Colonic mucosa (tissue), 4 donors: ENCODE measurements at places on chromosomes 2 and 18. TPM values are rescaled to one million over a fixed set of nuclear protein-coding genes. Genes with fewer than 3 reads are reported as not detected.

GRCh38 chr2:20108655-20109396 is 57.4 kb upstream of the LAPTM4A start:
- no peaks in the 10 kb centered on the region for H3K36me3 ChIP-seq
- H3K4me1 ChIP-seq = peaks cover 4% of the 10 kb centered on the region
- H3K4me3 ChIP-seq = no peak overlapping the region
- no peaks in the 10 kb centered on the region for H3K27me3 ChIP-seq

- H3K27me3 ChIP-seq = no peaks in the 10 kb centered on the region
- no peak overlapping the region for H3K4me3 ChIP-seq
- H3K36me3 ChIP-seq = no peaks in the 10 kb centered on the region
- no peak overlapping the region for H3K27ac ChIP-seq
- DNase-seq = no peak
These were observed 2.9 kb downstream of the DUSP11 start for GRCh38 chr2:73776869-73777519.

DNA sequence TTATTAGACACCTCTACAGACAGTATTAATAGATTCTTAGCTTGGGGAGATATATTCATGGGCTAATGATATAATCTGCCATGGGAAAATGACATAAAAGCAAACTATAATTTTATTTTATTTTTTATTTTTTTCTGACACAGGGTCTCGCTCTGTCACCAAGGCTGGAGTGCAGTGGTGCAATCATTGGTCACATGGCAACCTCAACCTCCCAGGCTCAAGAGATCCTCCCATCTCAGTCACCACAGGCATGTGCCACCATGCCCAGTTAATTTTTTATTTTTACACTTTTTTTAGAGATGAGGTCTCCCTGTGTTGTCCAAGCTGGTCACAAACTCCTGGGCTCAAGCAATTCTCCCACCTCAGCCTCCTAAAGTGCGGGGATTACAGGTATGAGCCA is 39.3 kb downstream of the RTN4 start:
- no peak overlapping the region for H3K4me3 ChIP-seq
- H3K27ac ChIP-seq = peak overlapping the region; percentile 71

DNA sequence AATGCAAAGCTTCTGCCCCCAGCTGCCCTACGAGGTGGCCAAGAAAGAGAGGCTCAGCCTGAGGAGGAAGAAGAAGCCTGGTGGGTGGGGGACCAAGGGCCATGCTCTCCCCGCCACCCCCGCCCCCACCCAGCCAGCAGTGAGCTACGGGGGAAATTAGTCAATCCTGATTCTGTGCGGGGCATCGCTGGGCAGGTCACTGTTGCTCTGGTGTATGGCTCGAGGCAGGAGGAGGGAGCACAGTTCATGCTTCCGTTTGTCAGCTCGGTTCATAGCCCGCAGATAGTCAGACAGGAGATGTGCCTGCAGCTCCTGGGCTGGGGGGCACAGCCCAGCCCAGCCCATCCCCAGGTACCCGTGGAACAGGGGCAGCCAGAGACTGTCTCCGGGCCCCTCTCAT is 17.1 kb downstream of the RAMP1 start:
- H3K4me1 ChIP-seq = no peaks in the 10 kb centered on the region
- H3K36me3 ChIP-seq = no peaks in the 10 kb centered on the region
- no peak overlapping the region for H3K27ac ChIP-seq
- no peak overlapping the region for H3K4me3 ChIP-seq

GRCh38 chr2:52386433-52387030 is 1354.6 kb upstream of the NRXN1 start:
- H3K4me1 ChIP-seq = no peaks in the 10 kb centered on the region
- no peaks in the 10 kb centered on the region for H3K27me3 ChIP-seq
- no peak for DNase-seq

- H3K4me1 ChIP-seq = no peaks in the 10 kb centered on the region
- H3K36me3 ChIP-seq = no peaks in the 10 kb centered on the region
- no peak overlapping the region for H3K27ac ChIP-seq
- no peaks in the 10 kb centered on the region for H3K27me3 ChIP-seq
- no peak overlapping the region for H3K4me3 ChIP-seq
- DNase-seq = no peak
These were observed 75.8 kb downstream of the KIDINS220 start for GRCh38 chr2:8761529-8762164.

DNA sequence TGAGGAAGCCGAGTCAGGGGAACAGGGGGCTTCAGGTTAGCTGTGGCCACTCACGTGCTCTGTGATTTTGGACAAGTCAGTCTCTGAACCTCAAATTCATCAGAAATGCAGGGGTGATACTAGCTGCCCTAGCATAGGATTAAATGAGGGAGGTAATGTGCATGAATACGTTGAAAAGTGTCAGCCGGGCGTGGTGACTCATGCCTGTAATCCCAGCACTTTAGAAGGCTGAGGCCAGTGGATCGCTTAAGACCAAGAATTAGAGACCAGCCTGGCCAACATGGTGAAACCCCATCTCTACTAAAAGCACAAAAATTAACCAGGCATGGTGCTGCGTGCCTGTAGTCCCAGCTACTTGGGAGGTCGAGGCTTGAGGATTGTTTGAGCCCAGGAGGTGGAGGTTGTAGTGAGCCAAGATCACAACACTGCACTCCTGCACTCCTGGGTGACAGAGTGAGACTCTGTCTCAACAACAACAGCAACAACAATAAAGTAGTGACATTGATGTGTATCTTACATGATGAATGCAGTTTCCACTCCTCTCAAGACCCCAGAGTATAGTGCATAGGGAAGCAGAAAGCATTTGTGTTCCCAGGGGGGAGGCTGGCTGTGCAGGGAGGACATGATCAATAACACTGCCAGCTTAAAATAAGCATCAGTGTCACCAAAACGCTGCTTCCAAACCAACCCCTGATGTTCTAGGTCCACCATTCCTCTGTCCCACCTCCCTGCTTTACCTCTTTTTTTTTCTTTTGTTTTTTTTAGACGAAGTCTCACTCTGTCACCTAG is 68.8 kb downstream of the HNRNPLL start:
- DNase-seq = no peak
- no peaks in the 10 kb centered on the region for H3K27me3 ChIP-seq
- no peak overlapping the region for H3K4me3 ChIP-seq
- H3K27ac ChIP-seq = no peak overlapping the region
- H3K4me1 ChIP-seq = no peaks in the 10 kb centered on the region
- no peaks in the 10 kb centered on the region for H3K36me3 ChIP-seq

DNA sequence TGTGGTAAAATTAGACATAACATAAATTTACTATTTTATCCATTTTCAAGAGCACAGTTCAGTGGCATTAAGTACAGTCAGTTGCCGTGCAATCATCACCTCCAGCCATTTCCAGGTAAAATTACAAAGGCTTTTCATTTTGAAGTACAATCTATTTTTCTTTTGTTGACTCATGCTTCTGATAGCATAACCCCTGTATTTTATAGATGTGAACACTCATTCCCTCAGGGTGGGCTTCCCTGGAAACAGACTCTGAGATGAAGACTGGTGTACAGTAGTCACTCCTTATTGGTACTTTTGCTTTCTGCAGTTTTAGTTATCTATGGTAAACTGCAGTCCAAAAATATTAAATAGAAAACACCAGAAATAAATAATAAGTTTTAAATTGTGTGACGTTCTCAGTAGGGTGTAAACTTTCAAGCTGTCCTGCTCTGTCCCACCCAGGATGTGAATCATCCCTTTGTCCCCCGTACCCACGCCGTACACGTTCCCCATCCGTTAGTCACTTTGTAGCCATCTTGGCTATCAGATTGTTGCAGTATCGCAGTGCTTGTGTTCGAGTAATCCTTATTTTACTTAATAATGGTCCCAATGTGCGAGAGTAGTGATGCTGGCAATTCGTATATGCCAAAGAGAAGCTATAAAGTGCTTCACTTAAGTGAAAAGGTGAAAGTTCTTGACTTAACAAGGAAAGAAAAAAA is 41.1 kb upstream of the NAB1 start:
- H3K36me3 ChIP-seq = no peaks in the 10 kb centered on the region
- H3K27me3 ChIP-seq = no peaks in the 10 kb centered on the region
- H3K4me3 ChIP-seq = no peak overlapping the region
- H3K4me1 ChIP-seq = no peaks in the 10 kb centered on the region
- H3K27ac ChIP-seq = no peak overlapping the region
- DNase-seq = no peak

GRCh38 chr18:79508565-79509535 is 113.1 kb downstream of the NFATC1 start:
- no peaks in the 10 kb centered on the region for H3K36me3 ChIP-seq
- H3K27ac ChIP-seq = no peak overlapping the region
- H3K4me1 ChIP-seq = peaks cover 10% of the 10 kb centered on the region
- peaks cover 7% of the 10 kb centered on the region for H3K27me3 ChIP-seq

- H3K4me3 ChIP-seq = no peak overlapping the region
- DNase-seq = no peak
- H3K36me3 ChIP-seq = no peaks in the 10 kb centered on the region
- no peaks in the 10 kb centered on the region for H3K27me3 ChIP-seq
These were observed 50.8 kb downstream of the TRABD2A start for GRCh38 chr2:84830095-84830494.

- H3K27me3 ChIP-seq = no peaks in the 10 kb centered on the region
- no peak overlapping the region for H3K4me3 ChIP-seq
- no peaks in the 10 kb centered on the region for H3K36me3 ChIP-seq
These were observed 200.6 kb upstream of the NCKAP5 start for GRCh38 chr2:133768658-133769435.

DNA sequence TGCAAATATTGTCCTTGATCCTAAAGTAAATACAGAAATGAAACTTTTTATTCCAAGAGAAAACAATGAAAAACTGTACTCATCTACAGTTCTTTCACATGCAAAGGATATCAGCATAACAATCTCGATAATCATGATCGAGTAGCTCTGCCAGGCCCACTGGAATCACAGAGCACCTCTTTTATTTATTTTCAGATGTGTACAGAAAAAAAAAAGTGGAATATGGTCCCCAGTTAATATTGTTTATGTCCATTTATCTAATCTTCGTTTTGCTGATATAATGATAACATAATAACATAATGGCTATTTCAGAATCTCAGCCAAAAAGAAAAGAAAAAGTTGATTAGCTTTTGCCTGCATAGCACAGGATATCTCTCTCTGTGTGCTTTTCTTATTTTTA is 6.5 kb downstream of the ZNF385B start:
- H3K36me3 ChIP-seq = no peaks in the 10 kb centered on the region
- no peaks in the 10 kb centered on the region for H3K4me1 ChIP-seq
- H3K27ac ChIP-seq = no peak overlapping the region
- no peak overlapping the region for H3K4me3 ChIP-seq

DNA sequence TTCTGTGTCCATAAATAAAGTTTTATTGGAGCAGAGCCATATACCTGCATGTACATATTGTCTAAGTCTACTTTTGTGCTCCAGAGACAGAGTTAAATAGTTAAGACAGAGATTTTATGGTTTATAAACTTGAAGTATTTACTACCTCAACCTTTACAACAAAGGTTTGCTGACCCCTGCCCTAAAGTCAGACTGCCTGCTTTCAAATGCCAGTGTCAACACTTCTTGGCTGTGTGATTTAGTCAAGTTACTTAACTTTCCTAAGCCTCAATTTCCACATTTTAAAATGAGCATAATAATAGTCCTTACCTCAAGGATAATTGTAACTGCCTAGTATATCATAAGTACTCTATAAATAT is 44.4 kb upstream of the ITPRID2 start:
- H3K27me3 ChIP-seq = no peaks in the 10 kb centered on the region
- no peak overlapping the region for H3K4me3 ChIP-seq
- H3K27ac ChIP-seq = no peak overlapping the region
- DNase-seq = no peak
- H3K36me3 ChIP-seq = no peaks in the 10 kb centered on the region
- H3K4me1 ChIP-seq = no peaks in the 10 kb centered on the region

DNA sequence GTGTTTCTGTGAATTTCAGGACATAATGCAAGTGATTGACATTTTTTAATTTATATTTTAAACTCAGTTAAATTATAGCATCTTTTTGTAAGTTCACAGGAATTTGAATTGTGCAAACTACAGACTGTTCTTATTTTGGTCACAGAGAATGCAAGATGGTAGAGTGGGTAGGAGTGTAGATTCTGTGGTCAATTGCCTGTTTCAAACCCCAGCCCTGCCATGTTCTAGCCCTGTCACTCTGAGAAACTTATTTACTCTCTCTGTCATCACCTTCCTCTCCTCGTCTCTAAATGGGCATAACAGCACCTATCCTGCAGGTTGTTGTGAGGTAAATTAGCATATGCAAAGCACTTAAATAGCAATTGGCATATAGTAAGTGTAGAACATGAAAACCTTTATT is 879.8 kb downstream of the CPS1 start:
- H3K27me3 ChIP-seq = no peaks in the 10 kb centered on the region
- H3K27ac ChIP-seq = no peak overlapping the region
- no peak for DNase-seq
- H3K4me3 ChIP-seq = no peak overlapping the region
- H3K36me3 ChIP-seq = no peaks in the 10 kb centered on the region

GRCh38 chr2:85926931-85927661 is 38.3 kb upstream of the ST3GAL5 start:
- DNase-seq = no peak
- no peaks in the 10 kb centered on the region for H3K4me1 ChIP-seq
- no peak overlapping the region for H3K4me3 ChIP-seq
- no peaks in the 10 kb centered on the region for H3K27me3 ChIP-seq

- H3K4me3 ChIP-seq = no peak overlapping the region
- H3K27me3 ChIP-seq = no peaks in the 10 kb centered on the region
- DNase-seq = no peak
- no peaks in the 10 kb centered on the region for H3K4me1 ChIP-seq
- no peak overlapping the region for H3K27ac ChIP-seq
These were observed 83.9 kb downstream of the LOXHD1 start for GRCh38 chr18:46573156-46573555.

GRCh38 chr2:39419282-39420223 is 17.5 kb downstream of the MAP4K3 start:
- no peak overlapping the region for H3K27ac ChIP-seq
- no peaks in the 10 kb centered on the region for H3K36me3 ChIP-seq
- H3K27me3 ChIP-seq = no peaks in the 10 kb centered on the region
- DNase-seq = no peak

- no peaks in the 10 kb centered on the region for H3K36me3 ChIP-seq
- no peaks in the 10 kb centered on the region for H3K27me3 ChIP-seq
- DNase-seq = no peak
- no peak overlapping the region for H3K4me3 ChIP-seq
- H3K4me1 ChIP-seq = no peaks in the 10 kb centered on the region
These were observed 166.6 kb downstream of the EPHA4 start for GRCh38 chr2:221405521-221405920.

DNA sequence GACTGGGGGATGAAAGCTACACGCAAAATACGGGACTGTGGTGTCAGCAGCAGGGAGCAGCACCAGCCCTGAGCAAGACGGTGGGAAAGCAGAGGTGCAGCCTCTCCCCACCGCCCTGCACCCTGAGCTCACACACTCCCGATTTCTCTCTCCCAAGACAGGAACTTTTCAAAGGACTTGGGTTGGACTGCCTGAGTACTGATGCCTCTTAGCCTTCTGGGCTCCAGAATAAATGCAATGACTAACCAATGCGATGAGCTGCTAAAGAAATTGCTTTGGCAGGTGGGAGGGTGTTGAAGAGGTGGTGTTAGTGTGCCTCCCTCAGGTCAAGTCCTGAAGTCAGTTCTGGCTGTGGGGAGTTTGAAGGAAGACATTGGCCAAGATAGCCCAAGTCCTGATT is 9.6 kb downstream of the TRIM54 start:
- no peak overlapping the region for H3K4me3 ChIP-seq
- H3K4me1 ChIP-seq = no peaks in the 10 kb centered on the region
- no peak overlapping the region for H3K27ac ChIP-seq
- no peaks in the 10 kb centered on the region for H3K36me3 ChIP-seq

GRCh38 chr2:104840156-104840555 is 13.8 kb upstream of the POU3F3 start:
- no peaks in the 10 kb centered on the region for H3K36me3 ChIP-seq
- no peak overlapping the region for H3K27ac ChIP-seq
- H3K4me3 ChIP-seq = no peak overlapping the region
- peaks cover 35% of the 10 kb centered on the region for H3K27me3 ChIP-seq
- no peaks in the 10 kb centered on the region for H3K4me1 ChIP-seq

Gene AKAIN1
- not detected for total RNA-seq

Gene CDCA7
- total RNA-seq = 75.8 TPM

Gene NEU2
- not detected for total RNA-seq

Gene RAPGEF4
- 1.3 TPM for total RNA-seq
